ENCODE measurements at places on chromosomes 7 and 10.
A peak's percentile ranks its signal among the peaks of the same experiment; 100 is the strongest.

DNA sequence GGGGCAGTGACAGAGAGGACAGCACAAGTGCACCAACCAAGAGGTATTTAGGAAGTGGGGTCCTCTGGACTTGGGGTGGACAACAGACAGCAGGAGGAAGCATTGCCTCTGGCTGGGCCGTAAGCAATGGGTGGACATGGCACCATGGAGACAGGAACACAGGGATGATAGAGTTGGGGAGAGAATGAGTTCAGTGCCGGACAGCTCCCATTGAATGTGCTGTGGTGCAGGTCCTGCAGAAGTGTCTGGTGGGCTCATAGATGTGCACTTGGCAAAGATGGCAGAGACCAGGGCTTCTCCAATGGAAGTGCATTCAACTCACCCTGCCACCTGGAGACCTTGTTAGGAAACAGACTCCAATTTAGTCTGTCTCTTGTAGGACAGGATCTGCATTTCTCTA lies 341.5 kb upstream of the ZMIZ1 start:
- peak; percentile 20 for DNase-seq

- DNase-seq = no peak
Observed at GRCh38 chr10:10817609-10818008, 200.1 kb upstream of the CELF2 start.

DNA sequence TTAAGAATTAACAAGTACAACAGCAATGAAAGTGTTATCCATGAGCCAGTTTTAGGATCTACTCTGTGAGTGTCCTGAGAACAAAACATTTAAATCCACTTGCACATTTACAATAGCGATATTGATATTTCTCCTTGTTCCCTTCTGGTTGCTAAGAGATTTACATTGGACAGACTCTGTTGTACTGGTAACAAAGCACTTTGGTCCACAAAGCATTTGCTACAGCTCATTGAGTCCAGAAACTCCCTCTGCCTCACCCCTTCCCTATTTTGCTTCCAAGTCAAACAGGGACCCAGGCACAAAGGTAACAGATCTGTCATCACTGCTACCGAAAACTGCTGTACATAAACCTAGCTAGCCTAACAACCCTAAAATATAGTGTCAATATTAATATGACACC lies 2.1 kb downstream of the ANK3 start:
- DNase-seq = no peak

DNA sequence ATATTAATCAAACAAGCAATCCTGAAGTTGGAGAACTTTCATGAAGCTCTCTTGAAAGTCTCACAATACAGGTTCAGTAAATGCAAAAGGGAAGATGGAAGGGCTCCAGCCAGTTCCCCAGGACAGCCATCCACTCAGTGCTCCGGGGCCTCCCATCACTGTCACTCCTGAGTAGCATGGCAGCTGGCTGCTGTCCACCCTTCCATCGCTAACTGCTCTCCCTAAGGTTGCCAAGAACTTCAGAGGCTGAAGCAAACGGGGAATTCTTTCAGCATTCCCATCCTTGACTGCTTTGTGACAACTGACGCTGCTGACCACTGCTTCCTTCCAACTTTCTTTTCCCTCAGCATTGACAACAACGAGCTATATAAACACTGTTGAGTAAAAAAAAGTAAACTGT lies 69.1 kb downstream of the VPS41 start:
- no peak for DNase-seq

Data from thyroid gland (tissue), 4 donors.